ENCODE measurements at places on chromosomes 2 and 18.

GRCh38 chr18:73214970-73215369, 347.2 kb upstream of the NETO1 start:
- DNase-seq = no peak

DNA sequence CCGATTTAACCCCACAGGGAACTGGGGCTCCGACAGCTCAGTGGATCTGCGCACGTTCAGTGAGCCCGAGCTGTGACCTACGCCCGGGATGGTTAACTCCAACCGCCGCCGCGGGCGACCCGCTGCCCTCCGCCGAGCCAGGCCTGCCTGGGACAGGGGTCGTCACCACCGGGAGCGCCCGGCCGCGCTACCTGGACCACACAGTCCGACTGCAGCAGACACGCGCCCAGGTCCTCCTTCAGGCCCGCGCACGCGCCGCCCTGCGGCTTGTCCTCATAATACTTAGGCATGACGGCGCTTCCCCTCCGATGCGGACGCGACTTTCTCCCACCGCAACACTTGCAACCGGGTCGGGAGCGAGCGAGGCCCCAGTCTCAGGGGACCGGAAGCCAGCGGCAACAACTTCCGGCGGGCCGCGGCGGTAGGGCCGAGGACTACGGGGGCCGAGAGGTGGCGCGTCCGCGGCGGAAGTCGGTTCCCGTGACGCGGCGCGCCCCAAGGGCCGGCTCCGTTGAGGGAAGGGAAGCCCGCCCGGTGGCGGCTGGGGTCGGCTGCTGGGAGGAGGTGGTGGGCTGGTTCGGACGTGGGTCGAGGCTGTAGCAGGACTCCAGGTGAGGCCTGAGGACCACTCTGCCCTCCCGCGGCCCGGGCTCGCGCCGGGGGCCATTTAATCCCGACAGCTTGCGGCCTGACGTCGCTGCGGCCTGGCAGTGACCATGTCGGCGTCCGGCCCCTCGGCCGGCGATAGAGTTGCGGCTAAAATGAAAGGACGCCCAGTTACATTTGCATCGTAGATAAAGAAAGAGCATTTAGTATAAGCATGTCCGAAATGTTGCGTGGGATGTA, at the start of the genes COA5 and UNC50:
COA5 (minus strand) TSS at position 397 of the 846 bp plus-strand sequence; CDS start at position 290, 107 bp downstream.
UNC50 (plus strand) TSS at position 474 of the 846 bp plus-strand sequence. CDS start 1,171 bp downstream, outside the sequence.
- DNase-seq = peak; percentile 97

DNA sequence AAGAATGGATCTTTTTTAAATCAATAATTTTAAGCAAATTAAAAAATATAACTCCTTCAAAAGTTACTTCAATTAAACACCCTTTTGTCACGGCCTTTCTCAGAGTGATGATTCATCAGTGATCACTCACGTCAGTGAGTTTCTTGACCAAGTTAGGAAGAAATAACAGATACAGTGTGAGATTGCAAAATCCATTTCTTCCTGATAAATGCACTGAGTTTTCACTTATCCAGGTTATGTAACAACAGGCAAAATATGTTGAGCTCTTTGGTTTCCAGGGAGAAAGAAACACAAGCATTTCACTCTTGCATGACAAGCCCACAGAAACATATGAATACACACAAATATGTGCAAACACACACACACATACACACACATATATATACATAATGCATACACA, 195.9 kb upstream of the CYRIA start:
- no peak for DNase-seq

GRCh38 chr2:240820607-240821428, 799 bp upstream of the KIF1A start:
- DNase-seq = no peak

GRCh38 chr2:196987298-196987648, 60.8 kb upstream of the PGAP1 start:
- DNase-seq = no peak

DNA sequence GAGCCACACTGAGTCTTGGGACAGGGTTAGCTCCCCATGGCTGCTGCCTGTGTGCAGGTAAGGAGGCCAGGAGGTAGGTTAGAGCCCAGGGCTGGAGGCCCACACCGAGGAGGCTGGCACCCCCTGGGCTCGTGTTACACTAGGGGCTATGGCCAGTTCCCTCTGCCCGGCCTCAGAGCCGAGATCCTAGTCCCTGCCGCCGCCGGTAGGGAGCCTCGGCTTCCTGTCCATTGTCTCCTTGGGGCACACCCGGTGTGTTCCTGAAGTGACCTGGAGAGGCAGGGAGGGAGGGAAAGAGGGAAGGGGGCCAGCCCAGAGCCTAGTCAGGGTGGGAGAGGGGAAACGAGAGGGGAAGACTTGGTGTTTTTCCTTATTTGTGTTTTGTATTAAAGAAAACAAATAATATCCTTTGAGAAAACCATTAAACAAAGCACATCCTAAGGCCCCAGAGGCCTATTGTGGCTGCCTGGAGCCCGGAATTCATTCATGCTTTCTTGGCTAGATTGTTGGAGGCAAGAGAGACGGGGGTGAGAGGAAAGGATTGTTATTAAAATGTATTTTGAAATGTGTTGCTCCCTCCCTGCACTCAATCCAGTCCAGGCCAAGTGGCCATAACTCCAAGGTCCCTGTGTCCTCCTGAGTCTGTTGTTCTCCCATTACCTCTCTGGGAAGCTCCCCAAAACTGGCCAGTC, 170.7 kb downstream of the CTIF start:
- no peak for DNase-seq

DNA sequence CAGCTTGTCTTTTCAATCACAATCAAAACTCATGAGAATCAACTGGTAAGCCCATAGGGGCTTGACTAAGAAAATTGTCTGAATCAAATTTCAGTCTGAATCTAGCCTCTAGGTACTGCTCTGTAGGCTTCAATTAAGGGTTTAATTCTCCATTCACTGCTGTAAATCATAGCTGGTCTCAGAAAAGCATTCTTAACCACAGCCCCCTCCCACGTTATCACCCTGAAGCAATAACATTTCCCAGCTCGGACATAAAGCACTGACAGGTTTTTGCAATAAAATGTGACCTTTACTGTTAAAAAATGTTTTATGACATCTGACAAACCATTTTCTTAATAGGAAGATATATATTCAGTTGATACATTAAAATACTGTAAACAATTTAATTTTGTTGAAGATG, 55.0 kb downstream of the LRP1B start:
- no peak for DNase-seq

GRCh38 chr18:13232086-13232917, 13.7 kb downstream of the LDLRAD4 start:
- no peak for DNase-seq

DNA sequence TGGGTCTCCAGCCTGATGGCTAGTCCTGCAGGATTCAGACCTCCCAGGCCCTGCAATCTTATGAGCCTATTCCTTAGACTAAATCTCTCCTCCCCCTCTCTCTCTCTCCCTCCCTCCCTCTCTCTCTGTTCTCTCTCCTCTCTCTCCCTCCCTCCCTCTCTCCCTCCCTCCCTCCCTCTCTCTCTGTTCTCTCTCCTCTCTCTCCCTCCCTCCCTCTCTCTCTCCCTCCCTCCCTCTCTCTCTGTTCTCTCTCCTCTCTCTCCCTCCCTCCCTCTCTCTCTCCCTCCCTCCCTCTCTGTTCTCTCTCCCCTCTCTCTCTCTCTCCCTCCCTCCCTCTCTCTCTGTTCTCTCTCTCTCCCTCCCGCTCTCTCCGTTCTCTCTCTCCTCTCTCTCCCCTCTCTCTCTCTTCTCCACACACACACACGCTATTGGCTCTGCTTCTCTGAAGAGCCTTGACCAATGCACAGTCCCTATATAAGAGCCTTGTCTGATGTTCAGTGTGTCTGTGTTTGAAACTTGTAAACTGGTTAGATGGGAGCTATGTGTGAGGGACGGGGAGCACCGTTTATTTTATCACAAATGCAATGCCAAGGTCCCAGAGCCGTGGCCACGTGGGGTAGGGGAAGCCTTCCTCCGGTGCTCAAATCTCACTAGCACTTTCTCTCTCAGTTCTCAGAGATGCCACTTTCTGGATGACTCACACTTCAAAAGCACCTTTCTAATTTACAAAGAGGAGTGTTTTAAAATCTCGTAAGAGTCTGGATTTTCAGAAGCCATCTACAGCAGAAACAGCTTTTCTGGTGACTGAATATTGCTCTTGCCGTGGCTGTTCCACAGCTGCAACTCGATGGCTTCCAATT, 9.4 kb upstream of the PRLH start:
- no peak for DNase-seq

DNA sequence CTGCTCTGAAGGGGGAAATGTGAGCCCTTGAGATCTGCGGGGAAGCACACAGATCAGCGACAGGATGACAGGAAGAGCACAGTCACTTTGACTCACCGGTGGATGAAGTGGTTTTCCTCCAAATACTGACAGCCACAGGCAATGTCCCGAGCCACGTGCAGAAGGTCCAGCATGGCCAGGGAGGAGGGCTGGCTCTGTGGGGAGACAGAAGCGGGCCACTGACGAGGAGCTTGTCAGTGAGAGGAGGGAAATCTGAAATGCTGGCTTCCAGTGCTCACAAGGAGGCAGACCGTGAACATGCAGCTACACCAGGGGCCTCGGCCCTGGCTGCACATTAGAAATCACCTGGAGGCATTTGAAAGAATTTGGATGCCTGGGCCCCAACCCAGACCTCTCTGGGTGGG, 98.7 kb downstream of the CLIP4 start:
- no peak for DNase-seq

DNA sequence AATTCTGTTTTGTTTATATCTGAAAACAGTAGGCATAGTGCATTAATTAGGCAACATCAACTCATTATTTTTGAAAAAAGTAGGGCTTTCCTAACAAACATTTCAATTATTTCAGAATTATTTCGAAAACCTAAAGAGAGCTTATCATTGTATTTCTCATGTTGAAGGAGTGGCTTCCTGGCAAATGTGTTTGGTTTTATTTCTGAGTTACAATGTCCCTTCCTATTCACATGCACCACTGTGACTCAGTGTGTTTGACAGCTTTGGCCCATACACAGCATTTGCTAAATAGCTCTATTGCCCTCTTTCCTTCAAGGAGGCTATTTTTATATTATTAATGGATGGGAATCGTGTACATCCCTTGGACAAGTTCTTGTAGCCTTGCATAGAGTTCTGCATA, 205.9 kb downstream of the PTGR3 start:
- no peak for DNase-seq

DNA sequence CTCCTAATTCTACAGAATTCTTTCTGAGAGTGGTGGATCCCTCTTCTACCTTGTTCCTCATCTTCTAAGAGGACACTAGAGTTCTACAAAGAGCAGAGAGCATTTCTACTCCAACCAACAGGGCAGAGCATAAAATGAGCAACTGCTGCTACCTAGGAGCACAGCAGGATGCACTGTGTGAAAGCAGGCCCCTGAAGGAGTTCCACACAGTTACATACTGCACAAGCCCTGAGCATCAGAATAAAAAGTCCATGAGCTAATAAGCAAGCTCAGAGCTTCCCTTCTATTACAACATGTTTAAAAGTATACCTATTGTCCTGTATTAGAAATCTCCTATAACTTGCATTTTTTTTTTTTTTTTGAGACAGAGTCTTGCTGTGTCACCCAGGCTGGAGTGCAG, 8.4 kb downstream of the FHL2 start:
- DNase-seq = no peak

DNA sequence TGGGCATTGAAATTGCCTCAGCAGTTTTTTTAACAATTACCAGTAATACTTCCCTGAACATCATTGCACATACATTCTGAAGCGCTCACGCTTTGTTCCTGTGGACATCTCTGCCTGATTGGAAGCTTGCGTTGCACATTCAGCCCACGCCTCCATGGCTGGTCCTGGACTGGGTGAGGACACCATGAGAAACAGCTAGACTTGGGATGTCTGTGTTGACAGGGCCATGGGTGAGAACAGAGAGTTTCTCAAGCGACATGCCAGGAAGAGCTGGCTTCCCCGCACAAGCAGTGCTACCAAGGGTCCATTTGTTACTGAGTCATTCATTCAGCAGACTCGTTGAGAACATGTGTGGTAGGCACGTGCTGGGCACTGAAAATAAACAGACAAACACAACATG, 166.3 kb downstream of the GBX2 start:
- DNase-seq = no peak

GRCh38 chr2:216424274-216424673, 12.0 kb downstream of the SMARCAL1 start:
- DNase-seq = no peak

DNA sequence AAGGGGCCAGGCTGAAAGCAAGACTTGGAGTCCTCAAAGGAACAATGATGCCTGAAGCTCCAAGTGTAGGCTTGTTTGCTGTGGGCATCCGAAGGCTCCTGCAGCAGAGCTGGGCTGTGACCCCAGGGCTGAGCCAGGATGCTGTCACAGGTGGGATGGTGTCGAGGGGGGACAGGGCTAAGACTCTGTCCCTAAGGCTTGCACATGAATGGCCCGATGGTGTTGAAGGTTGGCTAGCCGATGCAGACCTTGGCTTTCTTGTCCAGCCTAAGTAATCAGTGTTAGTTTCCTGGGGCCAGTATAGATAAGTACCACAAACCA, 251.0 kb downstream of the NDUFA10 start:
- DNase-seq = peak; percentile 44

DNA sequence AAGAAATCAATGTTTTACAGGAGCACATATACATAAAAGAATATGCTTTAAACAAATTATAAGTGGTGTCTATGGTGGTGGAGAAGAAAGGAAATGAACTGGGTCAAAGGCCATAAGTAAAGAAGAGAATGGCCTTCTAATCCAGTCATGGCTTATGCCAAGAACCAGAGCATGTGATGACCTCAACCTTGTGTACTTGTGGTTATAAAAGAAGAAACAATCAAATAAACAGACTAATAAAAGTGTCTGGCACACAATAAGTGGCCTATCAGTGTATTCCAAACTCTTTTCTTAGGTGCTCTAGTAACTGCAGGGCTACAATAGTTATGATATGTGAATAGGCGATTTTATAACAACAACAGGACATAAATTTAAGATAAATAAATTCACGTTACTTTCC, 2.6 kb downstream of the SERPINB11 start:
- DNase-seq = no peak

GRCh38 chr2:188042412-188042811, 249.3 kb upstream of the GULP1 start:
- DNase-seq = no peak

All from chondrocyte (in vitro differentiated cells).